NCI-H1694 treated with DMSO at 0.1 percent for 48 hours (cell line): ENCODE measurements at places on chromosomes 2 and 18.

- no peak for DNase-seq
Observed at GRCh38 chr2:75752828-75753227, 42.1 kb upstream of the GCFC2 start.

- DNase-seq, result no peak
Observed at GRCh38 chr2:45253151-45253550, 243.9 kb upstream of the SIX2 start.

DNA sequence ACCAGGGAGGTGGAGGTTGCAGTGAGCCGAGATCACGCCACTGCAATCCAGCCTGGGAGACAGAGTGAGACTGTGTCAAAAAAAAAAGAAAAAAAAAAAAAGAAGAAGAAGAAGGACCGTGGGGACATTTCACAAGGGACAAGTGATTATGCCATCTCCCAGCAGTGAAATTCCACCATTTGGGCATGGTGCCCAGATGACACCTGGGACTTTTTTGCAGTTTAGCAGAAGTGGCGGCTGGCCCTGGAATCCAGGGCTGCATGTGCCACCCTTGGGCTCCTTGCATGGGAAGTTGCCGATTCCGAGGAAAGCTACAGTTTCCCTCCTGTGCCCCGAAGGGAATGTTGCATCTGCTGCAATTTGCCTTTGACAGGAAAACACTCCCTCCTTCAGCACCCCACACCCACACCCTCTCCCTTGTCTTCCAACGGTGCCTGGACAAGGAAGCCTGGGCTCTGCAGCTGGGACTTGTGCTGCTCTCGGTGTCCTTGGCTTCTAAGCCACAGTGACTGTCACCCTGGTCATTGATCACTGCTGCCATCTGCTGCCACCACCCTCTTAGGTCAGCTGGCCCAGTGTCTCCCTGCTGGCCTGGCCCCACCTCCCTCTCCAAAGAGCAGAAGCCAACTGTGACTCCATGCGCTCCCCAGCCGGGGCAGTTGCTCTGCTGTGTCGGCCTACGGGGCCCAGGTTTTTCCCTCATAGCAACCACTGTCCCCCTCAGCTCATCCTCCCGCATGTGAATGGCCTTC lies 56.4 kb upstream of the LRRC30 start:
- no peak for DNase-seq

GRCh38 chr18:45567123-45567522 lies 48.2 kb upstream of the SLC14A2 start:
- no peak for DNase-seq

DNA sequence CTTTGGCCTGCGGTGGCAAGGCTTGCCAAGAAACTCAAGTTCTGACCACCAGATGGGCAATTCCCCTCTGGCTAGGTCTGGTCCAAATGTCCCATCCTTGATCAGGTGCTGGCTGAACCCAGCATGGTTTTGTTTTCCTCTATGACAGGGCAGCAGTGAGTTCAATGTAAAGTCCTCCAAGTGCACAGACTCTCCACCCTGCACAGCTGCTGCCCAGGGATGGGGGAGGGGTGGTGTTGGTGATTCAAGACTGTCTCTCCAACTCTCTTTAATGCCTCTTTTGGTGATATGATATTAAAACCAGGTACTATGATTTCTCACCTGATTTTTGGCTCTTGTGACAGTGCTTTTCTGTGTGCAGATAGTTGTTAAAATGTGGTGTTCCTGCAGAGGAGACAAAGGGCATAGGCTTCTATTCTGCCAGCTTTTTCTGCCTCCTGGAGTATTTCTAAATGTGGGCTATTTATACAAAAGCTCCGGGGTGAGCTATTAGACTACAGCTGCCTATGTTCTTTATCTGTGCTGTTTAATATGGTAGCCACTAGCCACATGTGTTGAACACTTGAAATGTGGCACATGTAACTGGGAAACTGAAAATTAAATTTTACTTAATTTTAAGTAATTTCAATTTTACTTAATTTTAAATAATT lies 64.0 kb upstream of the STK39 start:
- DNase-seq, result no peak

DNA sequence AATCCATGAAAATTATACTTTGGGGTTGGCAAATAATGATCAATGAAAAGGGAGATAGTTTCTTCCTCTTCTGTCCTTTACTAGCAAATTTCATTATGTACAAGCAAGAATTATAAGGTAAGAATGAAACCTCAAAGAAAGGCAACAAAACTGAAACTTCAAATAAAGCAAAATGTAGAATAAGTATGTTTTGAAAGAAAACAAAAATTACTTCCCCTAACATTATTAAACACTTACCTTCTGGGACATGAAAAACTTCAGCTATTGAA lies 29.4 kb downstream of the THADA start:
- no peak for DNase-seq

DNA sequence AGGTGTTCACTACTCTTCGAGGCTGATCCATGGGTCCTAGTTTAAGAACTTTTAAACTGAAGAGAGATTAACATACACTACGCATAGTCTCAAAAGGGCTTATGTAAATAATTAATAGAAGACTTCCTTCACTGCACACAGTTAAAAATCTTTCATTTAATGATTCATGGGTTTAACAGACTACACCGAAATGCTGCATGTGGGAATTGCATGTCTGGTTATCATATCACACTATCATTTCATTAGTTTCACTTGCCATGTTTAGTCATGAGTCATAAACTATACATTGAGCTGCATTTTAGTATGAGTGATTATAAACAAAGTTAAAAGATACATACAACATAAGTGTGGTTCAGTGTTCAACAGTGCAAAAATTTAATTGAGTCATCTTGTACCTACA lies 31.2 kb downstream of the GLS start:
- DNase-seq, result no peak

- no peak for DNase-seq
Observed at GRCh38 chr2:170840717-170841210, 24.1 kb downstream of the GAD1 start.

- no peak for DNase-seq
Observed at GRCh38 chr18:37270666-37271052, 294.9 kb downstream of the CELF4 start.

- no peak for DNase-seq
Observed at GRCh38 chr2:167504061-167504460, 615.8 kb downstream of the XIRP2 start.

DNA sequence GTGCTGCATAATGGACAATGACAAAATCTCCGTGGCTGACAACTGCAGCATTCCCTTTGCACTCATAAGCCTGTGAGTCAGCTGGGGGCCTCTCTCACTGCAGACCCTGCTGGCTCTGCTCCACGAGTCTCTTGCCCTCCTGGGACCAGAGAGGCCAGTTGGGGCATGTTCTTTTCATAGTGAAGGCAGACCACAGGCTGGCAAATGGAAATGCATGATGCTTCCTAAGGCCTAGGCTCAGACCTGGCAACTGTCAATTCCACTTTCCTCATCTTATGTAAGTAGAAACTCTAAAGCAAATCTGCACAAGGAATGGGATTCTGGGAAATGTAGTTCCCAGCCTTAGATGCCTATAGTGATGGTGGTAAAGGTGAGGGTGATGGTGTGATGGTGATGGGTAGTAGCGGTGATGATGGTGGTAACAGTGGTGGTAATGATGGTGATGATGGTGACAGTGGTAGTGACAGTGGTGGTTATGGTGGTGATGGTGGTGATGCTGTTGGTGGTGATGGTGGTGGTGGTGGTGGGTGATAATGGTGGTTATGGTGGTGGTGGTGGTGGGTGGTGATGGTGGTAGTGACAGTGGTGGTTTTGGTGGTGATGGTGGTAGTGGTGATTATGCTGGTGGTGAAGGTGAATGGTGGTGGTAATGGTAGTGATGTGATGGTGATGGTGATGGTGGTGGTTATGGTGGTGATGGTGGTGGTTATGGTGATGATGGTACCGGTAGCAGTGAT lies 185.8 kb upstream of the ARL4C start:
- DNase-seq, result peak; percentile 80

GRCh38 chr2:218331745-218332144 lies 24.9 kb upstream of the CATIP start:
- no peak for DNase-seq

GRCh38 chr2:85602476-85603234 lies at the start of gene TMEM150A:
TSS of gene TMEM150A (minus strand) at chr2:85602698. CDS start at chr2:85601948, 750 bp downstream.
- peak; percentile 77 for DNase-seq

DNA sequence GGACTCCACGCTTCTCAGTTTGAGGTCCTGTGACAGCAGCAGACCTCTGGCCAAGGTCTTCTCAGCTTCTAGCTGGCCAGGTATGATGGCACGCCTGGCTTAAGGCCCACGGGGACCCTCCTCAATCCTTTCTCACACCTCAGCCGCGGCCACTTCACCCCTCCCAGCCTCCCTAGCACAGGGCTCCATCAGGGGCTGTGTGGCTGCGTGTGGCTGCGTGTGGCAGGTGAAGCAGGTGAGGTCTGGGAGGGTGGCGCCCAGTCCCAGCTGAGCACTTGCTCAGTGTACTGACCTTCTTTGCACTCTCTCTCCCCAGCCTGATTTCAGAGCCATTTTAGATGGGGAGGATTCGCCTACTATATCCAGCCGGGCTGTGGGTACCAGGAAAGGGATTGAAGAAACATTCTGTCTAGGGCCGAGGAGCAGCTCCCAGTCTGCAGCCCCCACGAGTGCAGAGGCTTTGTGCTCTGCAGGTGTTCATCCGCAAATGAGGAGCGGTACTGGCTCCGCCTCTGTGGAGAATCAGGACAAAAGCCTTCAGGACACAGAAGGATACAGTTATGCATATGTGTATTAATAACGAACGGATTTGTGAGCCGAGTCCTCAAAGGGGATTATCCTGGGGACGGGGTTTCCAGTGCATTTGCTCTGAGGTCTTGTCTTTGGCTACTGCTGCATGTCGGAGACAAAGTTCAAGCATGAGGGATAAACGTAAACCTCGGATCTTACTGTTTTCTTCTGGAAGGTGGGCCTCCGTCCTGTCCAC lies 236.9 kb upstream of the RAB6C start:
- no peak for DNase-seq

- DNase-seq, result no peak
Observed at GRCh38 chr2:128293426-128293755, 25.3 kb downstream of the HS6ST1 start.

DNA sequence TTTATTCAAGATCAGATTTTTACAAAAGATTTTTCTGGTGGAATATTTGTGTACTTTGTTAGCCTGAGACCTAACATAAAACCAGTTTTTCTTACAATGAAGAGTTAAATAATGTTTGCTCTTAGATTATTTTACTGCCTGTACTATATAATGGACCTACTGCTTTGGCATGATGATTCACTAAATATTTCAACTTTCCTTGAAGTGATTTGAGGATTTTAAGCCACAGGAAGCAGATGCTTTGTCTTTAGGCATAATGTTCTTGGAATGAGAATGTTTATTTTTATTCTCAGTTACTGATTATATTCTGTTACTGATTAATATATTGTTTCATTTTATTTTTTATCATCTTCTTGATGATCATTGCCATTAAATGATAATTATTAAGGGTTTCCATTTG lies 175.3 kb upstream of the LRP1B start:
- no peak for DNase-seq

- DNase-seq, result no peak
Observed at GRCh38 chr18:48171490-48172188, 237.5 kb downstream of the ZBTB7C start.

GRCh38 chr2:7766088-7766722 lies 849.0 kb downstream of the RNF144A start:
- DNase-seq, result no peak
